ENCODE measurements at places on chromosomes 5 and 9. TPM values are rescaled to one million over a fixed set of nuclear protein-coding genes. Genes with fewer than 3 reads are reported as not detected.

DNA sequence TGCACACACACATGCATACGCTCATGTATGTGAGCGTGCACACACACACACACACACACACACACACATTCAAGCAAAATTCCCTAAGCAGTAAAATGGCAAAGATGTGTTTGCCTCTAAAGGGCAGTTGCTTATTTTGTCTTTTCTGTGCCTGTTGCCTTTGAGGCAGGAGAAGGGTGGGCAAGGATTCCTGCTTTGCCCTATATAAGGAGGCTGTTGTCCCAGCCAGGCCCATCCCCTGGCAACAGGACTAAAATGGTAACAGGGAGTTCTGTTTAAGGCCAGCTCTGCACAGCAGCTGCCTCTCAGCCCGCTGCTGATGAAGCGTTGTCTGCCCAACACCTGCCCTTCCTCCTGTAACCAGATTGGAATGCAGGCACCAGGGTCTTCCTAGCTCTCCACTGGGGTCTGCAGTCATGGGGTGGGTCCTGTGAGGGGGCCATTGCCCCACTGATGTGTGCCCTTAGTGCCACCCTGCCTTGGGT is 64.4 kb downstream of the PPARGC1B start:
- peak; percentile 83 for DNase-seq

The ANKRD18A gene
- total RNA-seq = 0.14 TPM

- no peak for DNase-seq
Observed at GRCh38 chr5:40017135-40017534, 592.4 kb upstream of the DAB2 start.

DNA sequence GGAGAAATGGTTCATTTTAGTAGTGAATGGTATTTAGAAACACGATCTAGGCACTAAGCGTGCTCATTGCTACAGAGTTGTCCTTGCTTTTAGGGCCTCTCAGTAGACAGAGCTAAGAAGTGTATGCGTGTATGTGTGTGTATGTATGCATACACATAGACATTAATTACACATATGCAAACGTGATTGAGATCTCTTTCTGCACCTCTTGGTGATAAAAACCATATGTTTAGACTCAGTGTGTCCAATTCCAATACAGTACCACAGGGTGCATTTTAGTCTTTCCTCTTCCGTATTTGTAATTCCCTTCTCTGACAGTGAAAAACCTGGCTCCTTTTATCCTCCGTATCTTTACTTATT is 13.1 kb downstream of the TRIO start:
- DNase-seq = no peak

- DNase-seq = no peak
Observed at GRCh38 chr9:134826336-134827285, 54.0 kb upstream of the FCN2 start.

DNA sequence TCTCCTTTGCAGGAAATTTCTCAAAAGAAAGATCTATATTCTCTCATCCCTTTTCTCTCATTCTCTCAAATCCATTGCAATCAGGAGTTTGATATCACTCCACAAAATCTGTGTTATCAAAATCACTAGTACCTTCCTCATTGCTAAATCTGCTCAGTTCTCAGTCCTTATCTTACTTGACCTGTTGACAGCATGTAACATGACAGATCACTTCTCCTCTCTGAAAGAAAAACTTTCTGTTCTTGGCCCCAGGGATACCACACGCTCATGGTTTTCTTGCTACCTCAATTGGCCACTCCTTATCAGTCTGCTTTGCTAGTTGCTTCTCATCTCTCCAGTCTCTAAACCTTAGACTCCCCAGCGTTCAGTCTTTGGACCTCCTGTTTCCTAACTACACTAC is 22.1 kb downstream of the SRP19 start:
- no peak for DNase-seq

- DNase-seq = peak; percentile 8
Observed at GRCh38 chr5:32003981-32004380, 170.1 kb downstream of the GOLPH3 start.

The SLC36A3 gene
- not detected for total RNA-seq
